ENCODE measurements at places on chromosomes 4 and X.

DNA sequence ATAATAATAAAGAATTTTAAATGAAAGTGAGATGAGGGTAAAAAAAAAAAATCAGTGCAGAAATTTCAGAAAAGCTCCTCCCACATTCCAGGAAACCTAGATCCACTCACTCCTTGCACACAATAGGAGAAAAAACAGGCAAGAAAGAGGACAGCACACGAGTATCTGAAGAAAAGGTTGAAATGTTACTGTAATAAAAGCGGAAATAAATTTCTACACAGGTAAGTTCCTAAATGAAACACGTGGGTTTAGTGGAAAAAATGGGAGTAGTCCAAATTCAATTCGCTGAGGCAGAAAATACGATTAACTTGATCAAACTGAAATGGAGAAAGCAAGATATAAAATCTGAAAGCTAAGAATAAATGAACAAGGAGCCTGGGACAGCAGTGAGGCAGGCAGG, 2.0 kb upstream of the ACE2 start:
- no peak for DNase-seq

DNA sequence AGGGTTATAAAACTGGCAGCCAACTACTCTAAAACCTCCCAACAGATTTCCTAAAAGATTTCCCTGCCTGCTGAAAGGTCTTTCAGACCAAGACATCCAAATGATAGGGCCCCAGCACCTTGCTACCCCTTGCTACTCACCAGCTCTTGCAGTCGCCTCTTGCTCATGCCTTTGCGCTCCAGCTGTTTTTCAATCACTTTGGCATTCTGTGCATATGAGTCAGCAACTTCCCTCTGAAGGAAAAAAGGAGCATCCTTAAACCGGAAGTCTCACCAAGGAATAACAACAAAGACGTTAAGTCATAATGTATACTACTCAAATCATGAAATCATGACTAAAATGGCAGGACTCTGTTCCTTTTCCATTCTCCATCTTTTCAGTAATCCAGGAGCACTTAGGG, 24.0 kb downstream of the STEEP1 start:
- no peak for DNase-seq

- no peak for DNase-seq
Measured at GRCh38 chrX:30950391-30950790, 61.3 kb upstream of the TAB3 start.

DNA sequence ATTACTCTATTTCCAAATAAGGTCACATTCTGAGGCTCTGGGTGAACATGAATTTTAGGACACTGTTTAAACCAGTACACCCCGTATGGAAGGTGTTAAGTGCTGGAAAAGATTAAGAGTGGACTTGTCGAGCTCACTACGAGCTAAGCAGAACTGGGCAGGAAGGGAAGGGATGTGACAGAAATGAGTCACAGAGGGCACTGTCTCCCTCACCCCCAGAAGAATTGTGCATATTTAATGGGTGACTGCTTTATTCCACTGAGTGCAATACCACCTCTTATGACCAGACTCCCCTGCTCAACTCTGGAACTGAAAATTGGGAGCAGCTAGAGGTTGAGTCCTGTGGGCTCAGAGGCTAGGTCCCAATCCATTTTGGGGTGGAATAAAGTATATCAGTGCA, 187.4 kb upstream of the RPS6KA3 start:
- no peak for DNase-seq

GRCh38 chrX:24243188-24243587, 70.7 kb downstream of the SUPT20HL2 start:
- no peak for DNase-seq

DNA sequence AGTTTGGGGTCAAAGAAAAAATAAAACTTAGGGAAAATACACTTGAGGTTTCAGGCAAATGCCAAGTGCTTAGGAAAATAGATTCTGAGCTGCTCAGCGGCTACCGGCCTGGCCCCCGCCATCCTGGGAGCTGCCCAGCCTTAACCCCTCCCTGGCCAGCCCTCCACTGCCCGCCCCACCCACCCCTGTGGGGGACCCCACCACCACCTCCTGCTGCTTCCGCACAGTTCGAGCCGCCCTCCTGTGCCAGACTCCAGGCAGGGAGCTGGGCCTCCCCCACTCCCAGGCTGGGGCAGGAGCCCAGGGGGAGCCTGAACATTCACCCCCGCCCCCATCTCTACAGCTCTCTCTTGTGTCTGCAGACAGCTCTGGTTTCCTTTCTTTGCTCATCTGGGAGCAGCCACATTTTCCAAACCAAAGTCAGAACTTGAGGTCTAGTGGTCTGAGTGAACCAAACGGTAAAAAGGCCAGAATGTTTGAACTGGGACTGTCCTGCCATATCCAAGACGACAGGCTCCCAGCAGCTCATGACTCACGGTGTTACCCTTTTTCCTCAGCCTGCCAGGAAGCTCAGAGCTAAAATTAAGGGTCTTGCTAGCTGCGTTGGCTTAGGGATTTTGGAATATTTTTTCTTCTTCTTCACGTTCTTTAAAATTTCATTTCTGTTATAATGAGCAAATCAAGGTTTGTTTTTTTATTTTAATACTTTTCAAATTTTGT, 4.7 kb upstream of the FGFR3 start:
- DNase-seq = no peak

All from upper lobe of left lung (tissue), 6 donors.